Putamen (tissue), 1 donor: ENCODE measurements at places on chromosomes 1 and 21.

- DNase-seq: no peak
Observed at GRCh38 chr1:213452501-213452900, 401.5 kb downstream of the RPS6KC1 start.

GRCh38 chr21:16473988-16474387 lies 744.2 kb downstream of the USP25 start:
- DNase-seq: no peak

GRCh38 chr1:172818841-172819527 lies 160.1 kb downstream of the FASLG start:
- DNase-seq: peak; percentile 47

DNA sequence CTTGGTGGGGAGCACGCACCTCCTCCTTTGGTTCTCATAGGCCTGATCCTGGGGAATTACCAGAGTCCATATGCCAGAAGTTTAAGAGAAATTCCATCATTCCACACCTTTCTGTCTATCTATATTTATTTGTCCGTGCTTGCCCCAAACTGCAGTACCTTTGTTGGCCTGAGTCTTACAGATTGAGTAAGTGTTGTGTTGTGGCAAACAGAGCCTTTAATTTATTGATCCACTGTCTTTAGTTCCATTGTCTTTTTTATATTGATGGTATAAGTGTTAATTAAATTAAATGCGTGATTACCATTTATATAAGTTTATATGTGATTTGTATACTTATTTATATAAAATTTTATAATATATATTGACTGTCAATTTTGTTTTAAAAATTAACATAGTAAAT lies 4.9 kb downstream of the SH3BGR start:
- DNase-seq: no peak

DNA sequence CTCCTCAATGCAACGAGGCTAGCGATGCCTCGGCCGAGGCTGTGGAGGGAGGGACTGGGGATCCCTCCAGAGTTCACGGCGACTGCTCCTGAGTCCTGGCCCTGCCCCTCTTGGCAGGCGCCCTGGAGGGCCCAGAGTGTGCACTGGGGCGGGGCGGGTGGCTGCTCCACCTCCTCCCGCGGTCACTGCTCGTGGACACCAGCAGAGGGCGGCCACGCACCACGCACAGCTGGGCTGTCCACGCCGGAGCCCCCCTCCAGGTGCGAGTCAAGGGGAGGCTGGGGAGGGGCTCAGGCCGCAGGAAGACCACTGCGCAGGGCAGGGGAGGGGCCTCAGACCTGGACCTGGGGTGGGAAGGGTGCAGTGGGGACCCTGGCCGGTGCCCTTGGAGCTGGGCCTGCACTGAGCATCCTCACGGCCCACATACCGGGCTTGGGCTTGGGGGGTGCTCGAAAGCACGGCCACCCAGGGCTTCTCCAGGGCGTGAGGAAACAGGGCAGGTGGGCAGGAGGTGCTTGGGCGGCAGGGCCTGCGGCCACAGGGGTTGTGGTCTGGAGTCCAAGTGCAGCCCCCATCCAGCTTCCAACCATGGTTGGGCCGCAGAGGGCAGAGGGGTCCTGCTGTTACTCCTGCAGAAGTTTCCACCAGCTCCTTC lies 20.6 kb upstream of the TTC34 start:
- peak; percentile 6 for DNase-seq

DNA sequence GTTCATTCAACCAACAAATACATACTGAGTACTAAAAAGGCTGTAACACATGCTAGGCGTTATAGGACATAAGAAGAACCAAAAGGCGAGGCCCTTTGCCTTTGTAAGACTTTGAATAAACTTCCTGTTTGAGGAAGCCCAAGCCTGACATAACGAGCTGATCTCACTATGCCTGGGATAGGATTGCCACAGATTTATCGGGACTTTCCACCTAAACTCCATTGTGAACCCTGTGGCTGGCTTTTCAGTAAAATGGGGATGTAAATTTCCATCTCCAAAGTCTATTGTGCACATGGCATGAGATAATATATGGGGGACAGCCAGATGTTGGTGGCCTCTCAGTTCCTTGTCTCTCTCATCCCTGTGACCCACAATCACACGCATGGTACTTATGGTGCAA lies 41.9 kb downstream of the LMO4 start:
- no peak for DNase-seq

GRCh38 chr1:109617291-109617801 lies 2.1 kb downstream of the GNAT2 start:
- no peak for DNase-seq

DNA sequence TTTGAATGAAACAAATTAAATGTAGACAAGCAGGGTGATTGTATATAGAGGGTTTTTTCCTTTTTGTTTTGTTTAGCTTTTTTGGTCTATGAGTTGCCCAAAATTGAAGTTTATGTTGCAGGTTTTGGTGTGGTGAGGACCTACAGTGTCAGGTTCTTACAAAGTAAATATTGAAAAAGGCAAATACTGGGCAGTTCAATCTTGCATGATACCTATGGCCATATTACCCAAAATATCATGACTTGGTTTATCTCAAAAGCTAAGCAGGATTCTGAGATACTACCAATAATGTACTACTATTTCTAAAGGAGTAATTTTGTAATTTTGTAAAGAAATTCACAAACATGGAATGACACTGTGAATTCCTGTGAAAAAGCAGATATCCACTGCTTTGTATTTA lies 1.8 kb downstream of the DNAJB4 start:
- DNase-seq: no peak

- DNase-seq: no peak
Observed at GRCh38 chr1:244326757-244327156, 125.0 kb downstream of the ADSS2 start.

- no peak for DNase-seq
Observed at GRCh38 chr1:102961549-102961948, 146.8 kb downstream of the COL11A1 start.

DNA sequence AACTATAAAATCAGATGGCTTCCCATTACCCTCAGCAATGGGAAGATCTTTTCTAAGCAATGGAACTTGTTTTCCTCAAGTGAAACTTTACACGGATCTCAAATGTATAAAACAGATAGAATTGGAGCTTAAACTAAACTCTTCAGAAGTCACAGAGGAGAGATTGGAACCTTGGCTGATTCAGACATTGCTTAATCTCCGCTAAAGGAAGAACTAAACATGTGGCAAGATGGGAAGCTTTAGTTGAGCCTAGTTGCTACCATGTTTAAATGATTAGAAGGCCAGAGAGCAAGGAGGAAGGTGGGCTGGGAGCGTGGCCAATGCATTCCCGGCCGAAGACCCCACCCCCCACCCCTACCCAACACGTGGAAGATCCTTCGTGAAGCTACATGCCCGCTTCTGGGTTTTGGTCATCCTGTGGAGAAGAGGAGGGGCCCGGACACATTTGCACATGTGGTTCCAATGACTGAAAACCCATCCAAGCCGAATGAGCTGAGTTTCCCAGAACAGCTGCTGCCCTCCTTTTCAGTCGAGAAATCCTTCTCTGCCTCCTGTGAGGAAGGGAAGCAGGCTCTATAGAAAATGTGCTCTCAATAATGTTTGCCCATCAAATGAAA lies 164.3 kb downstream of the MIS18A start:
- DNase-seq: no peak

- DNase-seq: no peak
Observed at GRCh38 chr1:73868810-73869336, 329.1 kb downstream of the LRRIQ3 start.

DNA sequence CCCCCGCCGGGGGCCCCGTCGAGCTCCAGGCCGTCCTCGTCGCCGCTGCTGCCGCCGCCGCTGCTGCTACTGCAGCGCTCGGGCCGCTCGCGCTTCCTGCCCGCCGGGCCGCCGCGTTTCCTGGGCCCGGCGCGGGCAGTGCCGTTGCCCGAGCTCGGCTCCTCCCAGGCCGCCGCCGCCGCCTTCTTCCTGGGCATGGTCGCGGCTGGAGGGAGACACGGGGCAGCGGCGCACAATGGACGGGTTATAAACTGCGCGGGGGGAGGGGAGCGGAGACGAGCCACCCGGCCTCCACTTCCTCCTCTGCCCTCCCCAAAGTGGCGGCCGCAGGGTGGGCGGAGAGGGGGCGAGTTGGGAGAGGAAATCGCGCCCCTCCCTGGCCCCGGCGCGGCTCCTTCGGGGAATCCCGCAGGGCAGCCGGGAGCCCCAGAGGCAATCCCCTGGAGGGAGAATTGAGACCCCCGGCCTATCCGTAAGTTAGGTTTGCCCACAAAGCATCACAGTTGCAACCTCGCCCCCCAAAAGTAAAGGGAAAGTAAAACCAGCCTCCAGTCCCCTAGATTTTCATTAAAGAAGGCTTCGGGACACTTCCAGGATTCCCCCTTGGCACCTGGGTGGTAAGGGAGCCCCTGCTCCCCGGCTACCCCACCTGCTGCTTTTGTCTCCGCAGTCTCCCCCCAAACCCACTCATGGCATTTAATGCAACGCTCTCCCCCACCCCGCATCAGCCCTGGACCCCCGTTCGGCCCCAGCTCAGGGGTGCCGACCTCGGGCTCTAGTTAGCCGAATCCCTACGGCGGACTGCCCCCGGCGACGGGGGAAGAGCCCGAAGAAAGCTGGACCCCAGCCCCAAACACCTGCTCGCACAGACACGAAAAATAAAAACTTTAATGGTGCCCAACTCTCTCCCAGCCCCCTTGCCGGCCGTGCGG lies 893 bp downstream of the RCC2 start:
- DNase-seq: peak; percentile 72

- DNase-seq: no peak
Observed at GRCh38 chr1:157450106-157450505, 102.2 kb downstream of the FCRL5 start.

- DNase-seq: no peak
Observed at GRCh38 chr1:24379733-24380315, 33.8 kb downstream of the STPG1 start.

GRCh38 chr1:167565922-167566321 lies 12.4 kb upstream of the CREG1 start:
- DNase-seq: no peak

GRCh38 chr1:208007938-208008342 lies 97.0 kb upstream of the CD34 start:
- no peak for DNase-seq

- DNase-seq: no peak
Observed at GRCh38 chr1:1204998-1205768, 1.2 kb downstream of the TNFRSF18 start.
